Cerebellum (tissue), 4 donors: ENCODE measurements at places on chromosomes 11 and 22. TPM values are rescaled to one million over a fixed set of nuclear protein-coding genes. Genes with fewer than 3 reads are reported as not detected.

The SNAP29 gene
- total RNA-seq = 7.8 TPM

GRCh38 chr11:46967962-46968361 lies 31.4 kb downstream of the CSTPP1 start:
- no peak for DNase-seq

The DBX1 gene
- total RNA-seq = not detected

GRCh38 chr11:31680770-31681169 lies 130.4 kb downstream of the PAX6 start:
- DNase-seq = no peak

GRCh38 chr11:6468712-6469495 lies 4.8 kb downstream of the TRIM3 start:
- DNase-seq = peak; percentile 60

The VSIG10L2 gene
- total RNA-seq = not detected

DNA sequence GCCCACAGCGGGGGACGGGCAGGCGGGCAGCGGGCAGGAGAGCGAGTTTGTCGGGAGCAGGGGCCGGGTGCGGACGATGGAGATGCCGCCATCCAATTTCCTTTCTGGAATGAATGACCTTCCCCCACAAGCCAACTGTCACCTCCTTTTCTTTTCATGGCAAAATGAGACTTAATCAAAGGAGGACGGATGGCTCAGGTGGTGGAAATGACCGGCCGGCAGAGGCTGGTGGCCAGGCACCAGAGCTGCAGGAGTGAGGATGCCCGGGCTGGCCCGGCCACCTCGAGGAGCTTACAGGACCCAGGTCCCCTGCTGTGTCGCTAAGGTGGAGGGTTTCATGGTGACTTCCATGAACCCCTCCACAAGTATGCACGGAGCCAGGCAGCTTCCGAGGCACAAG lies 11.7 kb downstream of the SHISAL1 start:
- DNase-seq = no peak

The PYGM gene
- total RNA-seq = 1.1 TPM

GRCh38 chr11:111469200-111469599 lies 43.0 kb downstream of the BTG4 start:
- DNase-seq = no peak

DNA sequence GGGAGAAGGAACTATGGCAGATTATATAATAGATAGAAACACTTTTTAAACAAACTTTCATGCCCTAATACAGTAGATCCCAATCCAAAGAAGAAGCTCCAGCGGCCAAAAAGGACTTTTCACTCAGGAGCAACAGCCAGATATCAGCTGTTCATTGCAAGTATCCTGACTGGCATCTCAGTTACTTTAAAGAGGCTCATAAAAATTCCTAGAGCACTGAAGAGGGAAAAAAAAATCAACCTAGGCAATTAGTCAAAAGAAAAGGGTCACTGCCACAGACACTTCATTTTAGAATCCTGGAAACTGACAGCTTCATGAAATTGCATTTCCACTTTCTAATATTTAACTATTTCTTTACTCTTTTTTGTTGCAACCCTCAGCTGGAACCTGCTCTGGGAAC lies 170.6 kb upstream of the SOX6 start:
- no peak for DNase-seq

GRCh38 chr11:122394313-122394712 lies 261.2 kb upstream of the UBASH3B start:
- DNase-seq = no peak

DNA sequence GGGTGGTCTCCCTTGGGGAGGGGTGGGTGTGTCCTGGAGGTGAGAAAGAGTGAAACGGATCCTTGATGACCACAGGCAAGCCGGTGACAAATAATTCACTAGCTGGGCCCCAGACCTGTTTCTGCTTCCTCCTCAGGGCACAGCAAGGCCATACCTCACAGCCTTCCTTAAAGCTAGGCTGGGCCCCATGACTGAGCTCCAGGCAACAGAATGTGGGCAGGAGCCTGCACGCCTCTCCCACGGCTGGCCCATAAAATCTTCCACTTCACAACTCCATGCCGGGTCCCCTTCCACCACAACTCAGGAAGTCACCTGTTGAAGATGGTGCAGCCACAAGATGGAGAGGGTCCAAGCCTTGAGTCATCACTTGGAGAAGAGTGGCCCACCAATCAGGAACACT lies 23.9 kb downstream of the SLC22A12 start:
- DNase-seq = no peak

DNA sequence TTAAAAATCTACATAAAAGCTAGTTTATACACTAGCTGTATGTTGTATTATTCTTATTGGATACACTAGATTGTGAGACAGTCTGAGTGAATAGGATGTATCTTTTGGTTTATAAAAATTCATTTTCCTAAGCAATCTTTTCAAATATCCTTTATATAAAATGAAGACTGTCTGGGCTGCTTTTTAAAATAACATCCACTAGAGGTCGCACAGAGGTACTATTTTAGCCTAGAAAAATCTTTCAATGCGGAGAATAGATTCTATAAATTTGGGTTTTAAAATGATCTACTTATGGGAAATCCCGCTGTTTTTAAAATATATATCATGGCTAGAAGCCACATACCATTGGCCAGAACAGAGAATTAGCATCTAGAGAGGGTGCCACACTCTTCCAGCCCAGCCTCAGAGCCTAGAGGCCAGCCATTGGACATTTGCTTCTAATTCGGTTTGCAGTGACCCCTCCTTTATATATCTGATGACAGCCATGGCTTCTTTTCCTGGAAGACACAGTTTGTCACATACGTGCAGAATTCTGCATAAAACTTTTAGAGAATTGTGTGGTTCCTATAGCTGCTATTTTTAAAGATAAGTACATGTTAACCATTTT lies 7.3 kb downstream of the C11orf97 start:
- peak; percentile 41 for DNase-seq

DNA sequence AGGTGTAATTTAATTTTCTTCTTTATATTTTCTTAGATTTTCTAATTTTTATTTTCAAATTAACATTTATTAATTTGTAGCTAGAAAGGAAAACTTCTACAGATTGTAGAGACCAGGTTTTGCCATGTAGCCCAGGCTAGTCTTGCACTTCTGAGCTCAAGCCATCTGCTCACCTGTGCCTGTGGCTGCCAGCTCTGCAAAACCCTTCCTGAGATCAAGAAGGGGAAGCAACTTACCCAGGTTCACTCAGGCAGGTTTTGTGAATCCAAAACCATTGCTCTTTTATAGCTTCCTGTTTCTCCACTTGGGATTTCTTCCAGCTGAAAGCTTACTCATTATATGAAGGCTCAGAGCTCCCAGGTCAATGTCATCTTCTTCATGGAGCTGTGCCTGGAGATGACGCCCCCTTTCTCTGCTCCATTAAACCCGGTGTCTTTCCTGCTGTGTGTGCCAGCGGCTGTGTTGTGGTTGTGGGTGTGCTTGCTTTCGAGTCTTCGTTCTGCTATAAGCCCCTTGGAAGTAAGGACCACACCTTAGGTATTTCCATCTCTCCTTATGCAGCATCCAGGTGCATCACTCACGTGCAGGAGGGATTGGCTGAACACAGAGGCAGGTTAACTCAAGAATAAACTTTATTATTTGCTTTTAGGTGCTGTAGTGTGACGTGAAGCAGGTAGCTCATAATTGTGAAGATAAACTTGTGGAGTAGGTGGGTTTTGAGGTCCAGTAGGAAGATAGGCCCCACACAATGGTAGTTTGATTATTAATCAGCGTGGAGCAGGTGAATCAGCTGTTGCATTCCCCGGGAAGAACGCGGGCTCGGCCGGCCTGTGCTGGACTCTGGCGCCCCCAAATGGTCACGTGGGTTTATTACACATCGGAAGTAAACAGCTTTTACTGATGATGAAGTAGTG lies 42.2 kb upstream of the INCENP start:
- DNase-seq = peak; percentile 79
